ENCODE measurements at places on chromosomes 6 and 20.

DNA sequence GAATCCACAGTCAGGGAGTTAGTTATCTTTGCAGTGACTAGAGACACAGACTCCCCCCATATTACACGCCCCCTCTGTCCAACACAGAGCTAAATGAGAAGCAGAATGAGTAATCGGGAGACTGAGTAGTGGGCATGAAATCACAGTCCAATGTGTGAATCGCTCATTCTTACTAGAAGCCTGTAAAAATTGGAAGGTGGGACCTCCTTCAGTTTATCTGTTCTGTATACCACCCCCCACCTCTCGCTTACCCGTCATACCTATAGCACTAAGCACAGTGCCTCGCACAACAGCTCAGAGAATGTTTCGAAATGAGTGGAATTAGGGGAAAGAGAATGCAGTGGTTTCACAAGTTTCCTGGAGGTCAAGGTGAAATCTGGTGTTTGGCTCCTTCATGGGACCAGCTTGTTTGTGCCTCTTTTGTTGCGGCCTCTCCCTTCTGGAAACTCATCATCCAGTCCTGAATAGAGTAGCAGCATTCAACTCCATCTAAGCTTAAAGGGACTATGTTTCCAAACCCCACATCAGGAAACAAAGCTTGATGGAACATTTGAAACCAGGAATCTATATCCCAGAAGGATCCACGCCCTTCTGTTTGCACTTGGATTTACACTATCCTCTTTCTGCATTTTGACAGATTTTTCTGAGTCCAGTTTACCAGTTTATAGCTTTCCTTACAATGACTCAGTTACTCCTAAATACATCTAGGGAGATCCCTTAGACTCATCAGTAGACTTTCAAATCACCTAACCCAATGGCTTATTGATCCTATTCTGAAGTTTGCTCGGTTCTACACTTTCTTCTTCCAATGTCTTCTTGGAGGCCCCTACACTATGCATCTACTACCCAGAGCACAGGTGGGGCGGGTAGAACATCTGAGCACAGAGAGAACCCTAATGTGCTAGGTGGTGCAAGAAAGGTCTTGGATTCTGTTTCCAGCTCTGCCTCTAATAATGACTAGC is 59.2 kb upstream of the PIM1 start:
- no peak for DNase-seq

DNA sequence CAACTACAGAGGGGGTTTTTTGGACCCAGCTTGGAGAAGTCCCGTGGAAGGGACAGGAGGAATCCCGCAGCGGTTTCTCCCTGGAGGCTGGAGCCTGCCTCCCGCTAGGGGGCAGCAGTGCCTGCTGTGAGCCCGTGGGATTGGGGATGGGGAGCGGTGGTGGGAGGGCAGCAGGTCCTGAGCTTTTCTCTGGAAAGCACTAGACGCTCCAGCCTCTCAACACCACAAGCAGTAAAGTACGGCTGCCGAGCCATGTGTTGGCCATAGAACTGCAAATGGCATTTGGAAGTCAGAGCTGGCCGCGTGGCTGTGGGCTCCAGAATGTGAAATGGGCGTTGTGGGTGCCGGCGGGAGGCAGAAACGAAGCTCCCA is 47.8 kb downstream of the GMPR start:
- no peak for DNase-seq

GRCh38 chr6:127586372-127586771 is 9.4 kb downstream of the C6orf58 start:
- no peak for DNase-seq

GRCh38 chr6:21846541-21847451 is 253.2 kb downstream of the SOX4 start:
- DNase-seq: no peak

DNA sequence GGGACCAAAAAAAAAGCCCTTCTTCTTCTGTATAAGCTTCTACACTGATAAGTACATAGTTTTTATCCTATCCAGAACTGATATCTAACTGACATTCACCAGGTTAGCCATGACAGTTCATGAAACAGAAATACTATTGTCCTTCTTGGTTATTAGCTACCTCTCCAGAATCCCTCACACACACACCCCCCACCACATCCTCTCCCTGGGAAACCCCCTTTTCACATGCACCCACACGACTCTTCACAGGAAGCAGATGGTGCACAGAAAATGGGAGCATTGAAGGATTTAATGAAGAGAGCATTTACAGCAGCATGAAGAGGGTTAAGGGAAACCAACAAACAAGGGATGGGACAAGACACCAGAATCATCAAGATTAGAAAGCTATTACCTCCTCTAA is 88.9 kb downstream of the FHL5 start:
- no peak for DNase-seq

- no peak for DNase-seq
Observed at GRCh38 chr6:33166811-33167210, 25.5 kb downstream of the COL11A2 start.

DNA sequence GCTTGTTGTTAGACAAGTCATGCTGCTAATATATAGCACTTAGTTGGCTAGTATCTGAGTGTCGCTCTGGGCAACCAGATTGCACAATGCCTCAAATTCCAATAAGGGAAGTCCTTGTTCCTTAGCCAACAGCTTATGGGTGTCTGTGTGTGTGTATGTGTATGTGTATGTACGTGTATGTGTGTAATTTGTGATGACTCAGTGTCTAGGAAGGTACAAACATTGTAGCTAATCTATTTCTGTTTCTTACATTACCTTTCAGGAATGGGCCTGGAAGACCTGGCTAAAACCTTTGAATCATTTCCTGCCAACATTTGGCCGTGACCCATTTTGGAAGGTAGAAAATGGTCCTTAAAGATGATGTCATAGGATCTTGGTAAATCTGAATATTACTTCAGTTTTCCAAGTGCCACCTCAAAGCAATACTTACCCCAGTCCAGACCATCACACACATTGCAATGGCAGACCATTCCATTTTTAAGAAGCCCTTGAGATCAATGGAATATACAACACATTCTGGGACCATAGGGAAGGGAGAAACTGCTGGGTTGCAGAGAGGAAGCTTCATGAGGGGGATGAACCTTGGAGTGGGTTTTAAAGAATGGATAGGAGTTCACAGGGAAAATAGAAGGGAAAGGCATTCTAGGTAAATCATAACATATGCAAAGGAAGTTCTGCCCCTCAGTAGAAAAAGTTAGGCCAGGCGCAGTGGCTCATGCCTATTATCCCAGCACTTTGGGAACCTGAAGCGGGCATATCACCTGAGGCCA is 25.1 kb downstream of the NEDD9 start:
- DNase-seq: no peak

- no peak for DNase-seq
Observed at GRCh38 chr20:57280221-57280620, 13.8 kb upstream of the BMP7 start.

GRCh38 chr20:37325206-37325605 is 20.7 kb upstream of the SRC start:
- DNase-seq: no peak

GRCh38 chr6:16622193-16622592 is 139.1 kb downstream of the ATXN1 start:
- DNase-seq: no peak

DNA sequence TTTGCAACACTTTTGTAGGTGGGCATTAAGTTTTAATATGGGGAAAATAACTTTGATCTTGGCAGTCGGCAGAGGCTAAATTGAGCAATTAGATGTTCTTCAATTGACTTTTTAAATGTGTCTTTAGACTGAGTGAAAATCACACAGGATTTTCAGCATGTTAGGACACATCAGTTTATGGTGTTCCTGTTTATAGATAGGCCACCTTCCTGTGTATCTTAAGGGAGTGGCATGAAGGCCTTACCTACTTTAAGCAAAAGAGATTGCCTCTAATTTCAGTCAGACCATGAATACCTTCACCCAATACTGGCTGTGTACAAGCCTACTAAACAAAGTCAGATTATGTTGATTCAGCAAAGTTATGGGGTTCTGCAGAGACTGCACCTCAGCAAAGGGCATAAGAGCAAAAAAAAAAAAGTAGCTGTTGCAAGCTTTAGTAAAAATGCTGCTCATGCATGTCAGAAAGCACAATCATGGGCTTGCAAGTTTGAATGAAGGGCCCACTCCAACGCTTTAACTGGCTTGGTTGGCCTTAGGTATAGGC is 848.4 kb downstream of the PHF3 start:
- no peak for DNase-seq

GRCh38 chr20:62365814-62366369 is 1.2 kb downstream of the LAMA5 start:
- DNase-seq: no peak

- DNase-seq: no peak
Observed at GRCh38 chr6:163494279-163494727, 79.8 kb downstream of the QKI start.

GRCh38 chr6:69584536-69584912 is 212.3 kb downstream of the LMBRD1 start:
- DNase-seq: no peak

GRCh38 chr6:135071541-135071940 is 16.9 kb upstream of the HBS1L start:
- no peak for DNase-seq

DNA sequence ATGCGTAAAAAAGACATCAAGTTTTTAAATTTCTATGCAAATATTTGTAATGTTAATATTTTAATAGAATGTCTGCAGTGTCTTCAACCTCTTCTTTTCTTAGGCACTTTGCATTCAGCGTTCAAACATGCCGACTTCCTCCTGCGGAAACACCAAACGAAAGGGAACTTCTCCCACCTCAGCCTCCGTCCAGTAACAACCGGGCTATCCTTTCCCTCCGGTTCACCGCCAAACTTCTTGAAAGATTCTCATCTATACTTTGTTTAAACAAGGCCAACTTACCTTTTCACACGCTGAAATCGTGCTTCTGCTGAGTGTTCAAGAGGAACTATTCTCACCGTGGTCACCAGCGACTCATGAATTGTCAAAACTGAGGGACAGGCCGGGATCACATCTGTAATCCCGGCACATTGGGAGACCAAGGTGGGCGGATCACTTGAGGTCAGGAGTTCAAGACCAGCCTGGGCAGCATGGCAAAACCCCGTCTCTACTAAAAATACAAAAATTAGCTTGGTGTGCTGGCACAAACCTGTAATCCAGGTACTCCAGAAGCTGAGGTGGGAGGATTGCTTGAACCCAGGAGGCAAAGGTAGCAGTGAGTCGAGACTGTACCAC is 44.8 kb downstream of the GJA1 start:
- no peak for DNase-seq

- DNase-seq: no peak
Observed at GRCh38 chr6:138211048-138211581, 7.2 kb downstream of the PBOV1 start.

DNA sequence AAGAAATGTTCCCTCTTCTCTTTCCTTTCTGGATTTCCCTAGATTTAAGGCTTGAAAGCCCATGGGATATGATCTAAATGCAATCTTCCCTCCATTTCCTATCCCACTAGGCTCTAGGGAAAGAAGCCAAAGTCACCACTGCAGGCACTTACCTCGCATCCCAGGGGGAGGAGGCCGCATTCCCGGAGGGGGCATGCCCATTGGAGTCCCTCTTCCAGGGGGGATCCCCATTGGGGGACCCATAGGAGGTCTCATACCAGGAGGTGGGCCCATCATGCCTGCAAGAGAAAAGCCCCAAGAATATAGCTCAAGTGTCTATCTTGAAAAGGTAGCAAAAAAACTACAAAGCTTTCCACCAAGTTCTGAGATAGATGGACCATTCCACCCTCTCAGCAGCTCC is 8.1 kb downstream of the SNRPB start:
- no peak for DNase-seq

GRCh38 chr20:17395729-17396128 is 135.4 kb downstream of the BFSP1 start:
- no peak for DNase-seq

DNA sequence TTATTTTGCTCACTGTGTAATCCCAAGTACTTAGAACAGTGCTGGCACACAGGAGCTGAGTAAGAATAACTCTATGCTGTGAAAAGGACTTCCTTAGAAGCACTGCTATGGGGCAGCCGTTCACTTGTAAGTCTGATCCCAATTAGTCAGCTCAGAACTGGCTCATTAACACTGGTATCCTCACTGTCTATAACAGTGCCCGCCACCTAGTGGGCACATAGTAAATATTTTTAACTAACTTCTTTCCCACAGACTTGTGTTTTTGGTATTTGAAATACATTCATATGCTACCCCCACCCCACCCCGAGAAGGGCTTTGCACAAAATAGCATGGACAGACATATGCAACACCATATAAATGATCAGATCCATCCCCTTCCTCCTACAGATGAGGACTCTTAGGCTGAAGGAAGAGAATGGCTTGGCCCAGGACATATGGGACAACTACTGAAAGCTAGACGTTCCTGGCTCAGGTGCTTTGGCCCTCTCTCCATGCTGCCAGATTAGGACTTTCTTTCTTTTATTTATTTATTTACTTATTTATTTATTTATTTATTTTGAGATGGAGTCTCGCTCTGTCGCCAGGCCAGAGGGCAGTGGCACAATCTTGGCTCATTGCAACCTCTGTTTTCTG is 47.1 kb downstream of the DST start:
- no peak for DNase-seq

- no peak for DNase-seq
Observed at GRCh38 chr6:3405679-3406078, 51.2 kb downstream of the SLC22A23 start.

Measured in cortex of kidney (tissue), 1 donor.